ENCODE measurements at places on chromosomes 12 and 14. TPM values are rescaled to one million over a fixed set of nuclear protein-coding genes. Genes with fewer than 3 reads are reported as not detected.

- no peak for DNase-seq
Observed at GRCh38 chr14:51792809-51793208, 67.6 kb upstream of the GNG2 start.

DNA sequence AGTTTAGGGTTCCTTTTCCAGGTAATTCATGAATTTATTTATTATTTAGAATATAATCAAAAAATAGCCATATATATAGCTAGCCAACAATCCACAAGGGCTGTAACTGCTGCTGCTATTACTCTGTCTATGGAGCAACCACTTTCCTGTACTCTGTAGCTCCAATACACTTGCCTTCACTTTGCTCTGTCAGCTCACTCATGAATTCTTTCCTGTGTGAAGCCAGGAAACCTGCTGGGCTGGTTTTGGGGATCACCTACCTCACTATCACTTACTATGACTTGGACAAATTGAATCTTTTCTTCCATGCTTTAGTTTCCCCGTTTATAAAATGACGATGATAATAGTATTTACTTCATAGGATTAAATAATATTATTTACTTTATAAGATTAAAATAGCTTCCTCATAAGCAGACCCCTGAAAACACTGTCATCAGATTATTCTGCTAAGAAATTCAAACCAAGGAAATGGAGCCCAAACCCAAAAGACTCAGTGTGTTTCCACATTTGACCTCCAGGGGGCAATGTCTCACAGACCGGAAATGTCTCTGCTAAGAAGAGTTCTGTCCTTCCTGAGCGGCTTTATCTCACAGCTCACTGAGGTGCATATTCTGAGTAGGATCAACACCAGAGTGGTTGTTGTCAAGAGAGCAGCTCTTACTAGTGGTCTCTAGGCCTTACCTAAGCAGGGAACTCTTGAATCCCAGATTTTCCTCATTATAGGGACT, 457.1 kb downstream of the DAD1 start:
- DNase-seq: no peak

GRCh38 chr14:21467616-21468015, 9.1 kb downstream of the RAB2B start:
- DNase-seq: no peak

The MYO1A gene
- polyA plus RNA-seq: 0.39 TPM

The SPPL3 gene
- 93.7 TPM for polyA plus RNA-seq

- no peak for DNase-seq
Observed at GRCh38 chr12:97005174-97005573, 98.1 kb downstream of the NEDD1 start.

Measured in right renal pelvis (tissue), 4 donors.